ENCODE measurements at places on chromosomes 6 and 20.

- DNase-seq: no peak
Measured at GRCh38 chr6:77313595-77313994, 149.7 kb downstream of the HTR1B start.

DNA sequence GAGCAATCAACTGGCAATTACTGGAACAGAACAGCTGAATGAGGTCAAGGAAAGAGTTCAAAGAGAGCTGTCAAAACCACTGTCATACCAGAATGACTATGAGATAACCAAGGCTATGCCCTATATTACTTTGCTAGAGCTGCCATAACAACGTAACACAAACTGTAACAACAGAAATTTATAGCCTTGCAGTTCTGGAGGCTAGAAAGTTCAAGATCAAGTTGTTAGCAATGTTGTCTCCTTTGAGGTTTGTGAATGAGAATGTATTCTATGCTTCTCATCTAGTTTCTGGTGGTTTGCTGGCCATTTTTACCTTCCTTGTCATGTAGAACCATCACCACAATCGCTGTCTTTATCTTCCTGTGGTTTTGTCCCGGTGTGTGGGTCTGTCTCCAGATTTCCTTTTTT lies 1323.0 kb upstream of the GJE1 start:
- no peak for DNase-seq

GRCh38 chr6:78487401-78487800 lies 379.9 kb upstream of the IRAK1BP1 start:
- DNase-seq: no peak

- DNase-seq: no peak
Measured at GRCh38 chr6:166529586-166529985, 56.9 kb downstream of the RAMACL start.

- no peak for DNase-seq
Measured at GRCh38 chr20:13492001-13492481, 146.7 kb downstream of the TASP1 start.
